ENCODE measurements at places on chromosomes 7 and 10.

DNA sequence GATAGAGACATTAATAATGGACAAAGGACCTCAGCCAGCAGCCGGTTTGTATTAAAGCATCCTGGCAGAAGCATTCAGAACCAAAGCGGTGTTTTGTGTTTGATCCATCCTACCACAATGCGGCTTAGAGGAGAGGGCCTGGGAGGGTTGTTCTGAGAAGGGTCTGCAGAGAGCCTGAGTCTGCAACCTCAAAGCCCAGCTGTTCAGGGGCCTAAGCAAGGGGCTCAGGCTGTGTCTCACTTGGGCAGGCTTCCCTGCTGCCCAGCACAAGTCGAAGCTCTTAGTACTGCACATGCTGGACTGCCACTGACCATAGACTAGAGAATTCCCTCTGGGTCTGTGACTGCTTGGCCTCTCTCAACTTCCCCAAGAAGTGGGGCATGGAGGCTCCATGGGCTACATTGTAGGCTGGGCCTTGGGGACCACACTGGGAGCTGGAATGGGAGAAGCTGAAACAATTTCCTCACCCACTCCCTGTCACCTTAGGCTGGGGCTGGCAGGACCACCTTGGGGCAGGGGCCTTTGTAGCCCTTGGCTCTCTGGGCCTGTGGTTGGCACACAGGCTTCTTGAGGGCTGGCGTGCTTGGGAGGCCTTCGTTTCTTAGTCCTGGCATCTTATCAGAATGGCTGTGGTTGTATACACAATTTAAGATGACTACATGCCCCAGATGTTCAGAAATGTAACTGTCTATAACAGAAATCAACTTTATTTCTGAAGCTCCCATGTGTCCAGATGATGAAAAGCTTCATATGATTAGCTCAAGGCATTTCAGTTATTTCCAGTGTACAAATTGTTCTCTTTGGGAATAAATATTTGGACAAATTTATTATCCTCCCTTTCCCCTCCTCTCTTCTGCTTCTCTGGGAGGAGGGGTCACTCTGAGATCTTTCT is 44.5 kb downstream of the LRRC18 start:
- DNase-seq = no peak

DNA sequence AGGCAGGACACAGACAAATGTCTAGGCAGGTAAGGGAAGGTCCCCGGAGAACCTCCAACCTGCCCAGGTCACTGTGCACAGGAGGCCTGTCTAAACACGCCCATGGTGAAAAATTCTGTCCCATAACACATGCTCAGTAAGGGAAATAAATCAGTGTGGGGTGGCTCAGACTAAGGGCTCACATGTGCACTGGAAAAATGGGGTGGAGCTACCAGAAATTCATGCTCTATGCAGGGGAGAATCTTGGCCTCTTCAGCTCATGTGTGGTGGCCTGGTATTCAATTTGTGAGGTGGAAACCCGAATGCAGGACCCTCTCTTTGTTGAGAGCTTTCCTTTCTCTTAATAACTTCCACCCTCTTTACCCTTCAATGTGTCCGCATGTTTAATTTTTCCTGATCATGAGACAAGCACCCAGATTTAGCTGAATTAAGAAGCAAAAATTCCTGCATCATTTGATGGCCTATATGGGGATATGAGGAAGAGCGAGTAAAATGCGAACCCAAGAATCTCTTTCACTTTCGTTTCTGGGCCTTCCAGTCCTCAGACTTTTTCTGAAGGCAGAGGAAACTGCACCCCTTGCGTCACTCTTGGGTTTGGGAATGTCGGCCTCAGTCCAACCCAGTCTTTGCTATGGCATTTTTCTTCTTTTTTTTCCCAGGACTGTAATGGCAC is 163.2 kb downstream of the DGKB start:
- no peak for DNase-seq

- no peak for DNase-seq
Observed at GRCh38 chr10:132562916-132563456, 25.4 kb downstream of the INPP5A start.

DNA sequence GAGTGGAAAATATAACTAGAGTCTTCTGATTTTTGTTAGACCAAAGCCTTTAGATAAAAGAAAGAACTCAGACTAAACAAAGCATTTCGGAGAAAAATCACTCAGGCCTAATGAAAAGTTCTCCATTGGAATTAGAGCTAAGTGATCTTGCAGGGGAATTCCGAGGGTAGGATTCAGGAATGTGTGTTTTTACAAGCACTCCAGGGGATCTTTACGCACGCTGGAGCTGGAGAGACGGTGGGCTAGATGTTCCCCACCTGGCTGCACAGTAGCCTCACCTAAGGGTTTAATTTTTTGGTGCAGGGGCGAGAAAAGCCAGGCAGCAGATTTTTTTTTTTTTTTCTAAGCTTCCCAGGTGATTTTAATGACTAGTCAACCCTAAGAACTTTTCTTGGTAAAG is 7.9 kb upstream of the PAPSS2 start:
- no peak for DNase-seq

- DNase-seq = no peak
Observed at GRCh38 chr10:131179361-131179760, 132.2 kb downstream of the TCERG1L start.
